ENCODE measurements at places on chromosomes 6 and 20. TPM values are rescaled to one million over a fixed set of nuclear protein-coding genes. Genes with fewer than 3 reads are reported as not detected.

GRCh38 chr6:121984956-121985355, 414.5 kb upstream of the HSF2 start:
- DNase-seq, result no peak

DNA sequence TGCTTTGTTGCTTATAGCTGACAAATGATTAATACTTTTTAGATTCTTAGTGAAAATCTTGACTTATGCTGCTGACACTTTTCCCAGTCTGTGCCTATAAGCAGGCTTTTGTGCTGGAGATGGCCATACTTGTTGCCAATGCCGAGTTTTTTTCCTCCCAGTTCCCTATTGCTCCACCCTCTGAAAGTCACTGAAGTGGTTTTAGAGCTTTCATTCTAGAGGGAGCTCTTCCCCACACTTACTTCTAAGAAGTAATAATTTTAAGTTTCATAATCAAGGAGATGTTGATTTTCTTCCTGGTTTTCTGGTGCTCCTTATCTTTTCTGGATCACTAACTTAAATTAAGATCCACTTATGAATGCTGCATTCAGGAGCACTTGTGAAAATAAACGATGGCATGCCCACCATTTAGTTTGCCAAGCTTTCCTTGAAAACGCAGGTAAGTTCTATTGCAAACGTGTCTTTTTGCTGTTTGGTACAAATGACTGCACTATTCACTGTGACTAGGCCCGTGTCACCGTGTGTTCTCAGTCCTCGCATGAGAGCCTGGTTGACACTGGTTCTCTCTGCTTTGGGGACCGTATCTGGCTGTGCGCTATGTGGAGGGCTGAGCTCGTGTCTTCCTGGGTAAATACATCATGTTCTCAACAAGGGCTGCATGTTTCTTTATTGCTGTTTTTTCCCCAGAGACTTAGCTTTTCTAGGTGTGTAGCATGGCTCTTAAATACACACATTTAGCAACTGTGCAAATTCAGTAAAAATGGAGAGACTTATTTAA, 50.2 kb downstream of the GFRA4 start:
- DNase-seq, result no peak

- DNase-seq, result no peak
These were observed 593.9 kb downstream of the CD109 start for GRCh38 chr6:74289884-74290283.

DNA sequence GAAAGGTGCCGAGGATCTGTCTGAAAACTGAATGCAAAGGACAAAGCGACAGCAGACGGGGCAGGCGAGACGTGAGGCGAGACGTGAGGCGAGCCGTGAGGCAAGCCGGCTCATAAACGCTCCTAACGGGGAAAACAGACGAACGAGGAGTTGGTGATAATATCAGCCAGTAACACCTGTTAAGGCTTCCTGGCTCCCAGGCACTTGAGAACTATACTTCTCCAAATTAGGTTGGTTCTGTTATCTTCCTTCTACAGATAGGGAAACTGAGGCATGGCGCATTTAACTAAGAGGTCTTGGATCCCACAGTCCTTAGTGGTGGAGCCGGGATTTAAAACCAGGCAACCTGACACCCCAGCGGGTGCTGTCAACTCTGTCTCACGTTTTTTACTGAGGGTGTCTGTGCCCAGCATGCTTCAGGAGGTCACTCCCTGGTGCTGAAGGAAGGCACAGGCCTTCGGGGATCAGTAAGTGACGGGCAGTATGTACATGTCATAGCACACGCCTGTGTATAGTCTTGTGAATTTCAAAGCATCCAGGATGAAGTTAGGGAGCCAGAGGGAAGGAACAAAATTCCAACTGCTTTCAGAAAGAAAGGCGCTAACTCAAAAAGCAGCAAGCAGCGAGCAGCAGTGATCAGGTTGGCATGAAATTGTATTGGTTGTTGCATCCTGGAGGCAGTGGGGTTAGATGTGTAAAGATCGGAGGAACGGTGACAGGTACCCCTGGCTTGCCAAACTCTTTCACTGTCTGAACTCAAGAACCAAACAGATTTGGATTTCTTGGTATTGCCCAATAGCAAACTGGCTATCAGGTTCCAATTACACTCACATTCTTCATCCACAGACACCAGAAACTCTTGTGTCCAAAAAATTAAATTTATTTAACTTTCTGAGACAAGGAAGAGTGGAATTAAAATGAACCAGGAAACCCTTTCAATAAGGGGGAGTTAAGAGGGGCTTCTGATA, 318.7 kb downstream of the THBS2 start:
- DNase-seq, result no peak

GRCh38 chr20:22214296-22214695, 370.1 kb downstream of the FOXA2 start:
- no peak for DNase-seq

- DNase-seq, result peak; percentile 22
These were observed 9.3 kb upstream of the FKBP1A start for GRCh38 chr20:1402149-1402548.

DNA sequence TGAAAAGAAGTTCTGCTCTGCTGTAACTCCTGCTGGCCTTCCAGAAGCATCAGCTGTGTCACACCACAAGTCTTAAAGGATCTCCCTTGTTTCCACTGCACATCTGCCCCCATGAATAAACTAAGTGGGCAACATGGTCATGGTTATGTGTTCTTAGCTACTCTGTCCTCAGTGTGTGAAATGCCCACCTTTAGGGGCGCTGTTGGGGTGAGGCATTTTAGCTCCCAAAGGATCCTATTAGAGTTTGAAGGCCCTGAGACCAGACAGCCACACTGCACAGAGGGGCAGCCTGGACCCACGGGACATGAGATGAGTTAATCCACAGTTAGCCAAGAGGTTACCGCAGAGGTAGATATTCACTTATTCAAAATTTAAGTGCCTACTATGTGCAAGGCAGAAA, 294.3 kb upstream of the QKI start:
- DNase-seq, result no peak

DNA sequence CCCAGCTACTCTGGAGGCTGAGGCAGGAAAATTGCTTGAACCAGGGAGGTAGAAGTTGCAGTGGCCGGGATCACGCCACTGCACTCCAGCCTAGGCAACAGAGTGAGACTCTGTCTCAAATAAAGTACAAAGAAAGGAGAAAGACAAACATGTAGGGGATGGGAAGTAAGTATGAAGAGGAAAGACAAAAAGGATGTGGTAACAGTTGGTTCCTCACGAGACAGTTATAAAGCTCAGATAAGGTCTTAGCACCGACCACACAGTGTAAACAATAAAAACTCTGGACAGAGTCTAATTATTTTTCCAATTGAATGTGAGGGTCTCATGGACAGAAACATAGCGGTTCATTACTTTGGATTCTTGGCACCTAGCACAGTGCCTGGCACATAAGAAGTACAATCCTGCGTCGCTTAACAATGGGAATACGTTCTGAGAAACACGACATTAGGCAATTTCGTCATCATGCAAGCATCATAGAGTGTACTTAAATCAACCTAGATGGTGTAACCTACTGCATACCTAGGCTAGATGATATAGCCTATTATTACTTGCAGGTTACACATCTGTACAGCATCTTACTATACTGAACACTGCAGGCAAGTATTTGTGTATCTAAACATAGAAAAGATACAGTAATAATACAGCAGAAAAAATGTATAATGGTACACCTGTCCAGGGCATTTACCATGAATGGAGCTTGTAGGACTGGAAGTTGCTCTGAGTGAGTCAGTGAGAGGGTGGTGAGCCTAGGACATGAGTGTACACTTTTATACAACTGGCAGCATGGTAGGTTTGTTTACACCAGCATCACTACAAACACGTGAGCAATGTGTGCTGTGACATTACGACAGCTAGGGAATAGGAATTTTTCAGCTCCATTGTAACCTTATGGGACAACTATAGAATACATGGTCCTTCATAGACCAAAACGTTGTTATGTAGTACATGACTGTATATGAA, 38.2 kb downstream of the MBOAT1 start:
- DNase-seq, result no peak

DNA sequence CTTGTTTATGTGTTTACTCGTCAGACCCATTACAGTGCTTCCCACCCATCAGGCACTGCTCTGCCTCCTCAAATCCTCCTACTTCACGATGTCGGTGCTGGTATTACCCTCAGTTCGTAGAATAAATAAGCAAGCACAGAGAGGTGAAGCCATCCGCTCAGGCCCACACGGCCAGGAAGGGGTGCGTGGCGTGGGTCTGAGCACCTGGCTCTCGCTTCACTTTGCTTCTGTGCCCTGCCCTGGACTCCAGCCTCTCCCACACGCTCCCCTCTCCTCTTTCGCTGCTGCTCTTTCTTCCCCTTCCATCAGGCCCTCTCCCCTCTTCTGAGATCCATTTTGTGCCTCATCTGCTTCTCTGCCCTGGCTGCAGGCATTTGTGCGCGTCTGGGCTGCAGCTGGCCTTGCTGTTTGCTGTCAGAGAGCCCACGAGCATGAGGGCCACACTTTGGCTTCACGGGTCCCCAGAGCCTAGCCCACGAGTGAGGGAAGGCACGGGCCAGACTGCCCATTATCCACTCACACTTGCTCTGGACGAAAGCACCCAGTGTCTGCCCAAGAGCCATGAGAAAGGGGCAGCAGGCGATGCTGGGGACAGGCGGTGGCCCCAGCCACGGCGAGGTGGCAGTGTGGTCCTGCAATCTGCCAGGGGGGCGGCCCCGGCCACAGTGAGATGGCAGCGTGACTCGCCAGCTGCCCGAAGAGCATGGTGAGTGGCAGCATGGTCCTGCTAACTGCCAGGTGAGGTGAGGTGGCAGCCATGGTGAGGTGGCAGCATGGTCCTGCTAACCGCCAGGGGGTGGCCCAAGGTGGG, 96.2 kb upstream of the MPC1 start:
- no peak for DNase-seq

DNA sequence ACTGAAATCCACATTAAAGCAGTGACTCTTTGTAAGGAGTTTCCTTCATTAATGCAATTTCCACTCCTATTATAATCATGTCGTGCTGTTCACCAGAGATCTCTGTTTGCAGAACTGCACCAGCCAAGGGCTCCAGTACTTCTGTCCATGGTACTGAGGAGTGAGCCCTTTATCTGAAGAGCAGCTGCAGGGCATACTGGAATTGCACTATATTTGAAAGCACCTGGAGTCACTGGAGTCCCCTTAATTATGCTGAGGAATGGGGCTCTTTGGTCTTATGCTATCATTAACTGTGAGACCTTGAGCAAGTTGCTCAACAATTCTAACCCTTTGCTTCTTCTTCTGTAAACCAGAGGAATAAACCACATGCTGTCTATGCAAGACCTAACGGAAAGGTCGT, 61.7 kb upstream of the NUP153 start:
- DNase-seq, result no peak

GRCh38 chr6:155014670-155015300, 19.7 kb downstream of the TIAM2 start:
- DNase-seq, result no peak

- no peak for DNase-seq
These were observed 83.9 kb downstream of the MAP3K7 start for GRCh38 chr6:90502866-90503407.

GRCh38 chr6:144246988-144247387, 38.1 kb upstream of the UTRN start:
- no peak for DNase-seq

- DNase-seq, result no peak
These were observed 3.3 kb upstream of the C20orf202 start for GRCh38 chr20:1199964-1200363.

- DNase-seq, result peak; percentile 81
These were observed 38.7 kb downstream of the GNAS start for GRCh38 chr20:58891086-58891717.

- DNase-seq, result no peak
These were observed 67.4 kb upstream of the BMP2 start for GRCh38 chr20:6699921-6700562.

GRCh38 chr6:82371799-82372546, 8.4 kb downstream of the TPBG start:
- no peak for DNase-seq

ABCC10 gene
- 52.7 TPM for total RNA-seq

FAM209B gene
- total RNA-seq, result not detected

HAO1 gene
- total RNA-seq, result not detected

HMGN3 gene
- total RNA-seq, result 64.1 TPM

TBX18 gene
- 84.1 TPM for total RNA-seq

Measured in ureter (tissue), 1 donor.